ENCODE measurements at places on chromosomes 12 and 14.

DNA sequence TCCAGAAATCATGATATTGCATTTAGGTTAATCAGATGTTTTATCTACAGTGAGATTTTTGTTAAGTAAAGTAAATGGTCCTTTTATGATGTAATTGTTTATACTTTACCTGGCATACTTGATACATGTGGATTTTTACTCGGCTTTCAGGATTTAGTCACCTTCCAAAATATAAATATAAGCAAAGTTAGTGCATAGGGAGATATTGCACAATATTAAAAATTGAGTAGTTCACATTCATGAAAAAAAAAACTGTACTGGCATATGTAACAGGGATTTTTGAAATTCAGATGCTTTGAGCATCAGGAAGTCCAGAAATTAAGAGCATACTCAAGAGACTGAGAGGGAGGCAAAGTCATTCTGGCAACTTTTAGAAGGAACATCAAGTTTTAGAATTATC, 173.5 kb downstream of the PLCZ1 start:
- DNase-seq: no peak

GRCh38 chr12:113476176-113476986, 4.7 kb upstream of the LHX5 start:
- DNase-seq: no peak

GRCh38 chr12:68048648-68049297, 59.5 kb downstream of the IFNG-AS1 start:
- DNase-seq: no peak

DNA sequence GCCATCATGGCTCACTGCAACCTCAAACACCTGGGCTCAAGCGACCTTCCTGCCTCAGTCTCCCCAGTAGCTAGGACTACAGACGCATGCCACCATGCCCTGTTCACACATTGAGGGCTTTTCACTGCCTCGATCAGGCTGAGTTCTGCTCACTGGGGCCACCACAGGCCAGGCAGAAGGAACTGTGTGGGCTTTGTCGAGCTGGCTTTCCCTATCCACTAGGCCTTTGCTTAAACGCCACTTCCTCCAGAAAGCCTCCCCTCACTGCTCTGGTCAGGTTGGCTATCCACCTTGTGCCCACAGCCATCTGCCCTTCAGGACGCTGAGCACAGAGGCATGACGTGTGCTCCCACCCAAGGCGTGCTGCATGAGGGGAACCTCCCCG, 45.2 kb downstream of the MLXIP start:
- DNase-seq: no peak

DNA sequence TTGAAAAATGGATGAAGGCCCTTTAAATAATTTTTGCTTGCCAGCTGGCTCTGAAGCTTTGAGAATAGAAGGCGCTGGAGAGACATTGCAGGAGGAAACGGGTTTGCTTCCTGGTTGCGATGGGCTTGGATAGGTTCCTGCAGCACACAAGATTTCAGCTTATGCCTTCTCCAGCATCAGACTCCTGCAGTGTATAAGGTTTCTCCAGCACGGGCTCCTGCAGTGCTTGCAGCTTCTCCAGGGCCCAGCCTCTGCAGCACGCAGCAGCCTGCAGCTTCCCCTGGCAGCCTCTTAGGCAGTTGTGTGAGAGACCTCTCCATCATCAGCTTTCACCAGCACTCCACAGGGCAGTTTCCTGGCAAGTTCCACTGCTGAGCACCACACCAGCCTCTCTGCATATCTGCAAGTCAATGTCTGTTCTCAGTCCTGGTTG, 78.7 kb upstream of the ZDHHC17 start:
- peak; percentile 29 for DNase-seq

GRCh38 chr12:131007031-131007739, 53.5 kb downstream of the ADGRD1 start:
- no peak for DNase-seq

DNA sequence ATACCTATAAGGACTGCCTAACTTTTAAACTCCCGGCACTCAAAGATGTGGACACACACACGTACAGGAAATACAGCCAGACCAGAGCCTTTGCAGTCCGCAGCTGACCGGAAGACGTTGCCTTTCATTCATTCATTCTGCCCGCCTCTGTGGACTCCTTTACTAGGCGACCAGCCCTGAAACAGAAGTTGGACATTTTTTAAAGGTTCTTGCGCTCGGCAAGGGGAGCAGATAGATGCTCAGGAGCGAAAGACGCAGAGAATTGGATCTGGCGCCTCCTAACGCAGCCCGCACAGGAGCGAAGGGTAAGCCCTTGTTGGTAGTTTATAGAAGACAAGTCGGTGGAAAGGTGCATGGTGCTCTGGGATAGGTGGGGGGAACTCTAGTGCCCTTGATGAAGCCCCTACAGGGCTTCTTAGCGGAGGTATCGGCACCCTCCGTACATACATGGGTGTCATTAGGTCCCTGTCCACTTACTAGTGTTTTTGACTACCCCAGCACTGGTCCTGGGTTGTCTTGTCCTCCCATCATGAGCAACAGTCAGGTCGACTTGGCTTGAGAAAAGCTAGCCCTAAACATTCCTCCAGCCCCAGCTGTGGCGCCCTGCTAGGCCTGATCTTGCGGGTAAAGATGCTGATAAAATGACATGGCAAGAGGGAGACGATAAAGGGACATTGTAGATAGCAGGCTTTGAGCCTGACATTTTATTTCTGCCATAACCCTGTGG, at the start of gene KDM2B:
Gene KDM2B (minus strand): TSS at position 65 of the 727 bp plus-strand sequence. CDS start 112 bp downstream, outside the sequence.
- peak; percentile 74 for DNase-seq

- no peak for DNase-seq
Measured at GRCh38 chr12:124754491-124754890, 109.2 kb downstream of the SCARB1 start.

DNA sequence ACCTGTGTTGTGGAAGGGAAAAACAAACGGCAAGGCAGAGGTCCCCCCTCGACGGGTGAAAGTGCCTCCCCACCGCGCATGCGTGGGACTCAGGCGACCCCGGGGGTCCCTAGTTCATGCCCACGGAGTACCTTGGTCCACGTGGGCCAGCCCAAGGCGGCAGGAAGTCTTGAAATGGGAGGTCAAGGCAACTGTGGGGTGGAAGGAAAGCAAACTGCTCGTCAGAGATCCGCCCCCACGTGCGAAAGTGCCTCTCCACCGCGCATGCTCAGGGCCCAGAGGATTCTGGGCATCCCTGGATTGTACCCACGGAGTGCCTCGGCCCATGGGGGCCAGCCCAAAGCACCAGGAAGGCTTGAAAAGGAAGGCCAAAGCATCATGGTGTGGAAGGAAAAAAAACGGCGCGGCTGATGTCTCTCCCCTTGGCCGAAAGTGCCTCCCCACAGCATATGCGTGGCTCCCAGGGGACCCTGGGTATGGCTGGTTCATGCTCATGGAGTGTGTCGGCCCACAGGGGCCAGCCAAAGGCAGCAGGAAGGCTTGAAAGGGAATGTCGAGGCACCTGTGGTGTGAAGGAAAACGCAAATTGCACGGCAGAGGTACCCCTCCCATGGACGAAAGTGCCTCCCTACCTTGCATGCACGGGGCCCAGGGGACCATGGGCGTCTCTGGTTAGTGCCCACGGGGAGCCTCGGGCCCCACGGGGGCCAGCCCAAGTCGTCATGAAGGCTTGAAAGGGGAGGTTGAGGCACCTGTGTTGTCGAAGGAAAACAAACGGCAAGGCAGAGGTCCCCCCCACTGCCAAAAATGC, 369.7 kb downstream of the ALG10 start:
- no peak for DNase-seq

DNA sequence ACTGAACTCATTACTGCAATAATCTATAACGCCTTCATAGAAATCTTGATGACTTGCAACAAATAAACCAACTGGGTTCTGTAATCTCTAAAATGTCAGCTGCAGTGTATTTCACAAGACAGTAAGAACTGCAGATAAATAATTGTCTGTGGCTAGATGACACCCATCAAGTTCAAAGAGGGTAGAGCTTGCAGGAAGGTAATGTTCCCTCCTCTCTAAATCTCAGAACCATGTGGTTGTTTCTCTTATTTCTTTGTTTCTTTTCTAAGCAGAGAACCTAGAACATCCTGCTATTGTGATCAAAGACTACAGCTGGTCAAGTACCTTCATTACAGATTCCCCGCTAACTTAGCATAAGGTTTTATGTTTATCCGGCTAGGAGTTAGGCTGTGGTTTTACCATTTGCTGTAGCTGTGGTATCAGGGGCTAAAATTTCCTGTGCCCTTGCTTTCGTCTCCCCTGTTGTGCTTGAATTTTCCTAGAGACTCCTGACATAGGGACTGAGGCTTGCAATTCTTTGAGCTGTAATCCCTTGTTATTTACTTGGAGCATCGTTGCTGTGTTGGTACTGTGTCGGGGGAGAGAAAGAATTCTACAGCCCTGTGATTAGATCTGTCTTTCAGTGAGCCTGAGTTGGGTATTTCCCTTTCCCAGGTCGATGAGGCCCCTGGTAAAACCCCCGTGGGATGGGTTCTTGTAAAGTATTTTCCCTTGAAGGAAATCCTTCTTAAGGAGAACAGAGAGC, 253.1 kb upstream of the BTG1 start:
- DNase-seq: peak; percentile 10

DNA sequence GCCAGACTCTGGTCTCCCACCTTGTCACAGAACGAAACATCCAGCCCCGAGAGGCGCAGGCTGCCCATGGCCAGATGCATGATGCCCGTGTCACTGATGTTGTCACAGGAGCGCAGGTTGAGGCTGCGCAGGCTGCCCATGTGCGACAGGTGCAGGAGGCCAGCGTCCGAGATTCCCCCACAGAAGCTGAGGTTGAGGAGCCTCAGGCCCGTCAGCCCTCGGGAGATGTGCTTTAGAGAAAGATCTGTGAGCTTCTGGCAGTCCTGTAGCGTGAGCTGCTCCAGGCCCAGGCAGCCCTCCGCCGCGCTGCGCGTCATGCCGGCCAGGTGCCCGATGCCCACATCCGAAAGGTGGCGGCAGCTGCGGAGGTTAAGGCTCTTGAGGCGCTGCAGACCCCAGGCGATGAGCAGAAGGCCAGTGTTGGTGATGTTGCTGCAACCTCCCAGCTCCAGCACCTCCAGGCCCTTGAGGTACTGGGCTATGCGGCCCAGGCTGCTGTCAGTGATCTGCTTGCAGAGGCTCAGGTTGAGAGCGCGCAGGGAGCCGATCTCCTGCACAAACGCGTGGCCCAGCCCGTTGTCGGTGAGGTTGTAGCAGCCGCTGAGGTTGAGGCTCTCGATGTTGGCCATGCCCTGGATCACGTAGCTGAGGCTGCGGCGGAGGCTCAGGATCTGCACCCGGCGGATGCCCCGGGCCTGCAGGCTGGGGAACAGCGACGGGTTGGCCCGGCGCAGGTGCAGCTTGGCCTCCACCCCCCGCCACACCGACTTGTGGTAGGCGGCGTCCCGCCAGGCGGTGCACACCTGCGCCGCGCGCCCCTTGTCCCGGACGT, 991 bp downstream of the FBXL14 start:
- peak; percentile 46 for DNase-seq
